Common myeloid progenitor, CD34-positive (primary cell): ENCODE measurements at places on chromosomes 13 and 19.

GRCh38 chr13:78881751-78882150, 222.8 kb upstream of the OBI1 start:
- DNase-seq, result no peak

GRCh38 chr13:29131159-29131558, 311.0 kb downstream of the MTUS2 start:
- DNase-seq, result no peak

GRCh38 chr13:84136582-84136981, 254.3 kb upstream of the SLITRK1 start:
- peak; percentile 47 for DNase-seq

DNA sequence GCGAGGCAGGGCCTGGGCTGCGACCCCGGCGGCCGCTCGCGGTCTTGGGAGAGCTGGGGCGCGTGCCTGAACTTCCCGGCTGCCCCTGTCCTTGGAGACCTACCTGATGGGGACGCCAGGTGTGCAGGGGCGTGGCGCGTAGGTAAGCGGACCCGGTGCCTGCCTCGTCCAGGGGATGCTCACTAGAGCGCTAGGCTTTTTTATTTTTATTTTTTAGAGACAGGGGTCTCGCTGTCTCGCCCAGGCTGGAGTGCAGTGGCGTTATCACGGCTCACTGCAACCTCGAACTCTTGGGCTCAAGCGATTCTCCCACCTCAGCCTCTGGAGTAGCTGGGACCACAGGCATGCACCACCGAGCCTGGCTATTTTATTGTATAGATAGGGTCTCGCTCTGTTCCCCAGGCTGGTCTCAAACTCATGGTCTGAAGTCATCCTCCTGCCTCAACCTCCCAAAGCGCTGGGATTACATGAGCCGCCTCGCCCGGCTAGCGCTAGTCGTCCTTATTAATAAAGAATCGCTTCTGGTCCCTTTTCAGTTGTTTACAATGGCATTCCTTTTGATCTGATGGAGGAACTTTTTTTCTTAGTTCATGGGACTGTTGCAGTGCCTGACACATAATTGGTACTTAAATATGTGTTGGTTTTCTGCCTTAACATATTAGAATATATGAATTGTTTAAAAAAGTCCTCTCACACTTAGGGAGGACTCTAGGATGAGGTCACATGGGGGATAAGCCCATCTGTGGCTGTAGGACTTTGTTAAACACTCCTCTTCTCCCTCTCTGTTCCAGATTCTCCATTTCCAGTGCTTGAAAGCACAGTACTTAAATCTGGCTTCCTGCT, 812 bp downstream of the DPY19L3 start:
- no peak for DNase-seq

DNA sequence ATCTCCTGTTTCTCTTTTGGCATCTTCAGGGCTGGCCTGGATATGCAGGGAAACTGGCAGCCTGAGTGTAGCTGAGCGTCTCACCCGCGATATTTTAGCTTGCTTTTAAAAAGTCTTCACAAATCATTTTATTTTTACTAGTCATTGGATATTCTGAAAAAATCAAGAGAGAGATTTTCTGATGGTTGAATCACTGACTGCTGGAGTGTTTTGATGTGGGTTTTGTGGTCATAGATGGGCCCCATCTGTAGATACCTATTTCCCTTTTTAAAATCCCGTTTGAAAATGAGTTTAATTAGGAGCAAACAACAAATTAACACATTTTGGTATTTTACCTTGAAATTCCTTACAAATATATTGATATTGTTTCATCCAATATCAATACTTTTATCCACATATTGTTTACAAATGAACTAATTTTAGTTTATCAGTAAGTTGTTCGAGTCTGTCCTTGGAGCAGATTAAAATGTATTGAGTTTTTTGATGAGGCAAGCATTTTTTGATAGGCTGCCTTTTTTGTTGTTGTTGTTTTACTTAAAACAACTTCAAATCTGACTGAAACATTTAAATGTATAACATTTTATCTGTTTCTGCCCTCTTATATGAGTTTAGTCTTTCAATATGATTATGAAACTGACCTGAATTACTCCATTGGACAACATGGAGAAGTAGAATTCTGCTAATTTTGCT, 21.5 kb upstream of the OXGR1 start:
- DNase-seq, result peak; percentile 80

DNA sequence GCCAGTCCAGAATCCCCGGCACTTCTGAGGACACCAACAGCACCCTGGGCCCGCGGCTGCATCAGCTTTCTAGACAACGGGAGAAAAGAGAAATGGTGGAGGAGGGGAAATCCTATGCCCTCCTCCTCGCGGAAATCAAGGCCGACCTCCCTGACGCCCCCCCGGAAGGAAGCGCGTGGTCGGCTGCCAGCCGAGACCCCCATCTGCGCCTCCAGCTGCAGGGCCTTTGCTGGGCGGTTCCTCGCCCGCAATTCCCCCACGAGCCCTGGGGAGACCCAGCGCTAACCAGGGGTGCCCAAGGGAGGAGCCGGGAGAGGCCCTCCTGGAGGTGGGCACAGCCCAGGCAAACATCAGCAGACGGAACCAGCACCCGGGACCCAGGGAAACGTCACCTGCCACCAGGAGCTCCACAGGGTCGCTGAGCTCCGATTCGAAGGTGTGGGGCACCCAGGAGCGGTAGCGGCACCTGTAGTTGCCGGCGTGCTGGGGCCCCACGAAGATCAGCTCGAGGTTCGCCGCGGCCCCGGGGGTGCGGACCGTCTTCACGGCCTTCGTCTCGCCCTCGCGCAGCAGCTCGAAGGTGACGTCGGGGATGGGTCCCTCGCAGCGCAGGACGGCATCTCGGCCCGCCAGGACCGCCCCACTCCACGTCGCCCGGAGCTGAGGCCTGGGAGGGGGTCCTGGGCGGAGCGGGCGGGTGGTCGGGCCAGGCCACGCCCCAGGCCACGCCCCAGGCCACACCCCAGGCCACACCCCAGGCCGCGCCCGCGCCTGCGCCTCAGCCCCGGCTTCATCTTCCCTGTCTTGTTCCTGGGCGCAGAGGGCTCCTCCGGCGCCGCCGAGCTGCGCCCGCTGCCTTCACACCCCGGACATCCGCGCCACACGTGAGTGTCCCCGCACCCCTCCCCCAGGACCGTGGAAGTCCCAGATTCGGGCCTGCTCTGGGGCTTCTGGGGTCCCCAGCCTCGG, 6.0 kb downstream of the A1BG start:
- peak; percentile 83 for DNase-seq

GRCh38 chr13:51714663-51715168, 89.2 kb downstream of the DHRS12 start:
- peak; percentile 80 for DNase-seq

DNA sequence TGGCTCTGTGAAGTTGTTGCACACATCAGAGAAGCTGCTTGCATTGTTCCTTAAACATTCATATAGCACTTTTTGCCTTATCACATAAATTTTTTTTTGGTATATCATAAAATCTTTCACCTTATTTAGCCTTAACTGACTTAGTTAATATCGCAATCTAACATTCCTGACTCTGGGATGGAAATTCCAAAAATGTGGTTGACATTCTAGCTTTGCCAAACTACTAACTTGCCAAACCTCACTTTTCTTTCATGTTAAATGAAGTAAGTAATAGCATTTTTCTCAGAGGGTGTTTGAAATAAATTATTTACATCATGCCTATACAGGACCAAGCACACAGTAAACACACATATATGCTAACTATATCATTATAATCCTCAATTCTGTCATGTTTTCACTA, 736.9 kb upstream of the PCDH9 start:
- DNase-seq, result no peak

DNA sequence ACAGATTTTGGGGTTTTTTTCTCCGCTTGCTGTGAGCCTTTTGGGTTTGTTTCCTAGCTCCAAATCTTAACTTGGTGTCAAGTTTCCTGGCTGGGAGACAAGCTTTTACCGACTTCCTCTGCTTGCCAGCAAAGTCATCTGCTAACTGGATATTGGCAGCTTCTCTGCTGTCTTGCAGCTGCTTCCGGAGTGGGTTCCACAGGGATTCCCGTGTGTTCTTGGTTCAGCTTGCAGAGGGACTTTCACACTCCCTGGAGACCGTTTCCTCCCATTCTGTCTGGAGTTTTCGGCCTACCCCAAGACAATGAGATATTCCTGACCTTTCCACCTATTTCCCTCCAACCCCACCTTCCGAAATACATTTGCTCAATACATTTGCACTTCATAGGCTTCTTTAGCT, 2.2 kb upstream of the COLGALT1 start:
- peak; percentile 77 for DNase-seq

- peak; percentile 93 for DNase-seq
Observed at GRCh38 chr13:19864746-19865309, 1.4 kb upstream of the ZMYM5 start.

- no peak for DNase-seq
Observed at GRCh38 chr13:97834250-97834649, 119.2 kb upstream of the IPO5 start.

GRCh38 chr13:111322001-111322915, 1.8 kb downstream of the TEX29 start:
- DNase-seq, result no peak

- DNase-seq, result no peak
Observed at GRCh38 chr19:12034198-12034597, 1.3 kb downstream of the ZNF433 start.

DNA sequence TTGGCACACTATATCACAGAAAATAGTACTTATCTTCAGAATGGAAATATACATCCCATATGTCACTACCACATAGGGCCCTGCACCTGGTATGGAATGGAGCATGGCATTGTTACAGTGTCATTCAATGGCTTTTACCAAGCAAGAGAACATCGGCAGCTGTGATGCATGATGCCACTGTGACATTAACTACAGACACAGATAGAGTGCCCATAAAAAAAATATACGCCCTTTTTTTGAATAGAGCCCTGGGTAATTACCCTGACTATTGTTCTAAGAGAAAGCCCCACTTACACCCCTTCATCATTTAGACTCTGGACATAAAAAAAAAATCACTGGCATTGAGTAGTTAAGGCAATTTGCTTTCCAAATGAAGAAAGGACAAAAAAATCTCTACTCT, 320.3 kb downstream of the DNAJC15 start:
- no peak for DNase-seq

- no peak for DNase-seq
Observed at GRCh38 chr19:14558370-14559066, 13.3 kb downstream of the NDUFB7 start.

GRCh38 chr19:19319732-19320360, 463 bp downstream of the SUGP1 start:
- DNase-seq, result no peak

GRCh38 chr13:102028206-102028605, 373.6 kb downstream of the FGF14 start:
- DNase-seq, result no peak
